ENCODE measurements at places on chromosomes 7 and 10.
A peak's percentile ranks its signal among the peaks of the same experiment; 100 is the strongest.

DNA sequence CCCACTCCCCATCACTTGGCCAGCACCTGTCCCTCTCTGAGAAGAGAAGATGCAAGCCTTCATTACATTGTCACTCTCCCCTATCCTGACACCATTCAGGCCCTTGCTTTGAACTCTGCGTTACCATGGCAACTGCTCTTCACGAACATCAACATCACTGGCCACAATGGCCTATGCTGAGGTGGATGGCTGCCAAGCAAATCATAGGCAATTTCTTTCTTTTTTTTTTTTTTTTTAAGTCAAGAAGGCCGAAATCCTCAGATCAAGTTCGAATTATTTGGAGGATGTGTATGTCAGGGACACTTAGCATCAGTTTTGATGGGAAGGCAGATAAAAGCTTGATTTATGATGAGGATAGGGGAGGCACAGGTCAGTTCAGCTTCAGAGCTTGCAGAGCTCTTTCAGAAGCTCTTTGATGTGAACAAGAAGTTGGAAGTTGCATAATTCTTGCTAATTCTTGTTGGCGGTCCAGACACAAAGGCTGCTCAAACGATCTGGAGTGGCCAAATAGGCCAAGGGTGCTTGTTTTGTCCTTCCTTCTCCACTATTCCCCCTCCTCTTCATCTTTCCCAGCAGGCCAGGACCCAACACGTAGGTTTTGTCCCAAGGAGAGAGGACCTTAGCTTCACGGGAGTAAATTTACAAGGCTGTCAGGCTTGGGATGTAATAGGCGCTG is 179.9 kb upstream of the NPVF start:
- no peaks in the 10 kb centered on the region for H3K36me3 ChIP-seq
- H3K27ac ChIP-seq, result no peak overlapping the region
- H3K27me3 ChIP-seq, result peaks cover 51% of the 10 kb centered on the region

DNA sequence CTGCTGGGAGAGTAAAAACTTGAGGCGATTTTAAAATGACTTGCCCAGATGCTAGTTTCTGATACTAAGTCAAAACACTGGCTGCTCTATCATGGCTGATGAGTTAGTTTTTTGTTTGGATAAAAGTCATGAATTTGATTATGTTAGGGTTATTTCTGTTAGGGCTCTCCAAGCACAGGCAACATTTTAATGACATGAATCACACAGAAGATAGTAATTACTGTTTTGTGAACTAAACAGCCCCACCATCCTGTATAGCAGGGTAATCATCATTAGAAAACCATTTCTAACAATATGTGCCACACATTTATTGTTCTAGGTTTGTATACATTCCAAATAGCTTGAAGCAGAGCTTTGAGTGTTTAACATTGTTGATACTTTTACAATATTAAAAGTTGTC is 750.3 kb downstream of the ANKRD7 start:
- H3K27me3 ChIP-seq, result no peaks in the 10 kb centered on the region
- no peaks in the 10 kb centered on the region for H3K36me3 ChIP-seq
- H3K4me3 ChIP-seq, result no peak overlapping the region
- H3K4me1 ChIP-seq, result no peaks in the 10 kb centered on the region
- no peak overlapping the region for H3K27ac ChIP-seq

DNA sequence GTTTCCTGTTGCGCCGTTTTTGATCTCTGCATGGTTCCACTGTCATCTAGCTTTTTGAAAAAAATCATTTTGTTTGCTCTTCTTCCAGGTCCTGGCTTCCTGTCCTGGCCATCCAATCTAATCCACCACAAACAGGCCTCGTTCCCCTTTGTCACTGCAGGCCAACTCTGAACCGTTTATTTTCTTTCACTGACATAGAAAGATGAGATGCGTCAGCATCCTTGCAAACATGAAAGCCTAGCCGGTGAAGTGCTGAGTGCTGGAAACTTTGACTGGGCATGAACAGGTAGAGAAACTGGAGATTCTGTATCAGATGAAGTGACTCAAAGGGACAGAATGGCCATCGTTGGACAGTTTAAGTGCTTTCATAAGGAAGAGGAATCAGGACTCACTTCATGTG is 1247.8 kb downstream of the TYW1 start:
- no peaks in the 10 kb centered on the region for H3K36me3 ChIP-seq
- no peak for DNase-seq
- no peaks in the 10 kb centered on the region for H3K27me3 ChIP-seq
- H3K4me1 ChIP-seq, result no peaks in the 10 kb centered on the region
- no peak overlapping the region for H3K27ac ChIP-seq

DNA sequence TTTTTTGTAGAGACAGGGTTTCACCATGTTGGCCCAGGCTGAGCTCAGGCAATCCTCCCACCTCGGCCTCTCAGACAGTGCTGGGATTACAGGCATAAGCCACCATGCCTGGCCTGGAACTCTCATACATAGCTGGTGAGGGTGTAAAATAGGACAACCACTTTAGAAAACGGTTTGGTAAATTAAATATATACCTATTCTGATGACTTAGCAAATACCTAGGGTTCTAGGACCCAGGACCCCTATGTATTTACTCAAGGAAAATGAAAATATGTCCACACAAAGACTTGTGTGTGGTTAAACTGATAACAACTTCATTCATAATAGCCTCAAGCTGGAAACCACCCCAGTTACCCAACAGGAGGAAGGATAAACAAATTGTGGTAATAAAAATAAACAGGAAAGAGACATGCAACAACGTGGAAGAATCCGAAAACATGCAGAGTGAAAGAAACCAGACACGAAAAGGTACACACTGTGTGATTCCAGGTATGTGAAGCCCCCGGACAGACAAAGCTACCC is 52.7 kb downstream of the CARD11 start:
- no peak overlapping the region for H3K4me3 ChIP-seq
- H3K27ac ChIP-seq, result no peak overlapping the region
- no peaks in the 10 kb centered on the region for H3K27me3 ChIP-seq

- peaks cover 34% of the 10 kb centered on the region for H3K27me3 ChIP-seq
- H3K4me1 ChIP-seq, result no peaks in the 10 kb centered on the region
- no peaks in the 10 kb centered on the region for H3K36me3 ChIP-seq
- H3K4me3 ChIP-seq, result no peak overlapping the region
- no peak for DNase-seq
- no peak overlapping the region for H3K27ac ChIP-seq
Observed at GRCh38 chr7:23072922-23073321, 32.7 kb upstream of the KLHL7 start.

- H3K4me1 ChIP-seq, result no peaks in the 10 kb centered on the region
- no peaks in the 10 kb centered on the region for H3K36me3 ChIP-seq
- H3K27me3 ChIP-seq, result no peaks in the 10 kb centered on the region
- no peak for DNase-seq
Observed at GRCh38 chr10:120917521-120918250, 66.5 kb downstream of the WDR11 start.

- peaks cover 9% of the 10 kb centered on the region for H3K36me3 ChIP-seq
- peaks cover 6% of the 10 kb centered on the region for H3K4me1 ChIP-seq
- no peak for DNase-seq
- H3K4me3 ChIP-seq, result no peak overlapping the region
- H3K27ac ChIP-seq, result no peak overlapping the region
Observed at GRCh38 chr7:64878684-64879083, 24.4 kb upstream of the ZNF273 start.

DNA sequence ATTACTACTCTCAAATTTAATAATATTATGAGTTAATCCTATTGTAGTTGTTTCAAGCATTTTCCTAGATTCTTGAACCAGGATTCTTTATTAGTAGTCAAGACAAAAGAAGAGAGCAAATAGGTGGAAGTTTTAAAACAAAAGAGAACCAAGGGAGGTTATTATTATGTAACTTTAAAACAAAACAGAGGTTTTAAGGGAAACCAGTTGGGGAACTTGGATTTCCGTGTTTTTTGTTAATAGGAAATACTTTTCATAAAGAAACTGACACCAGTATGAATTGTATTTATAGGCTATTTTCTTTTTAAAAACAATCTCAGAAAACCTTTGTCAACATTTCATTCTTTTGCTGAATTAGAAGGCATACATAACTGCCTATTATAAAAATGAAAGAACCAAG is 183.9 kb downstream of the WNT2 start:
- H3K27me3 ChIP-seq, result no peaks in the 10 kb centered on the region
- peaks cover 11% of the 10 kb centered on the region for H3K4me1 ChIP-seq
- no peak for DNase-seq
- H3K4me3 ChIP-seq, result no peak overlapping the region
- no peaks in the 10 kb centered on the region for H3K36me3 ChIP-seq

GRCh38 chr10:36256166-36256565 is 614.1 kb upstream of the FZD8 start:
- no peak overlapping the region for H3K27ac ChIP-seq
- no peak overlapping the region for H3K4me3 ChIP-seq
- H3K4me1 ChIP-seq, result no peaks in the 10 kb centered on the region
- DNase-seq, result no peak
- no peaks in the 10 kb centered on the region for H3K36me3 ChIP-seq

GRCh38 chr10:22927661-22928403 is at the start of gene ARMC3:
TSS of gene ARMC3 (plus strand) at chr10:22928053. CDS start at chr10:22931997, 3,944 bp downstream.
- H3K27me3 ChIP-seq, result no peaks in the 10 kb centered on the region
- peak; percentile 77 for DNase-seq
- H3K36me3 ChIP-seq, result peaks cover 4% of the 10 kb centered on the region
- no peak within 1 kb of the TSS for H3K4me3 ChIP-seq

DNA sequence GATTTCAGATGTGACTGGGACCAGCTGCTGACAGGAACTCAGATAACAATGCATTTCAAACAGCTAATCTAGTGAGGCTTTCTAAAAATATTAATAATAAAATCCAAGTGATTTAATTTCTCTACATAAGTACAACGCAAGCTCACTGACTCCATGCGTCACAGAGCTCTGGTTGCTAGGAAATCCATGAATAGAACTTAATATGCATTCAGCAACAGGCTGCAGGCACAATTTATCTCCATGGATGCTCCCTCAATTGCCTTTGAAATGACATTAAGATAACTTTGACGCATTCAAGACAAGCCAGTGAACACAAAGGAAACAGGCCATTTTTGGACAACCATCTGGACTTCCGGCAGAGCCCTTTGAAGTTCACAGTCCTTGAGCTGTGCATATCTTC is 118.7 kb upstream of the COL1A2 start:
- no peaks in the 10 kb centered on the region for H3K27me3 ChIP-seq
- H3K27ac ChIP-seq, result no peak overlapping the region
- H3K36me3 ChIP-seq, result no peaks in the 10 kb centered on the region
- no peaks in the 10 kb centered on the region for H3K4me1 ChIP-seq

DNA sequence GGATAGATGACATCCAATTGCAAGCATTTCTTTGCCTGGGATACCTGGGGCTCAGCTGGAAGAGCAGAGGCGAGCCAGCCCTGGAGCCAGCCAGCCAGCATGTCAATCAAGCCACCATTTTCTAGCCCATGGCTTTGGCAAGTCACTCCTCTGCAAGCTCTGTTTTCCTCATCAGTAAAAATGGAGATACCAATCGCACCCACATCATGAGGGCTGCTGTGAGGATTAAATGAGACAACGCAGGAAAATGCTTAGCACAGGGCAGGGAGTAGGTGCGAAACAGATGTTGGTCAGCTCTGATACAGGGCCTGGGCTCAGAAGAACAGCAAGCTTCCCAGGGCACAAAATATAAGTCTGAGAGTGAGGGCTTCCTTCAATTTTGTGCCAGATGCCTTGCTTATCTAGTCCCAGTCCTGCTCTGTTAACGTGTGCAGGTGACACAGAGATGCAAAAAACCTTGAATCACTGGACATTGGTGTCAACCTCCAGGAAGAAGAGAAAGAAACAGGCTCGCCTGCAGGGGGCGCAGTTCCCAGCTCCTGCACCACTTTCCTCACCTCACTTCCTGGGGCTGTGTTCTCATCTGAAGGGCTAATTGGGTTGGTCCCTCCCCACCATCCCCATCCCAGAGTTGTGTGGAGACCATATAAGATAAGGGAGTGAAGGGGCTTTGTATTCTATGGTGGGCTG is 72.8 kb upstream of the CACUL1 start:
- peaks cover 5% of the 10 kb centered on the region for H3K27me3 ChIP-seq
- H3K36me3 ChIP-seq, result peaks cover 2% of the 10 kb centered on the region
- H3K27ac ChIP-seq, result no peak overlapping the region
- no peak overlapping the region for H3K4me3 ChIP-seq
- H3K4me1 ChIP-seq, result no peaks in the 10 kb centered on the region
- DNase-seq, result no peak

Data from effector memory CD8-positive, alpha-beta T cell (primary cell).